ENCODE measurements at places on chromosomes 6 and 20. TPM values are rescaled to one million over a fixed set of nuclear protein-coding genes. Genes with fewer than 3 reads are reported as not detected.

GRCh38 chr6:141421378-141421777, 711.3 kb upstream of the GJE1 start:
- no peak for DNase-seq
- no peaks in the 10 kb centered on the region for H3K4me1 ChIP-seq
- no peak overlapping the region for H3K27ac ChIP-seq
- H3K27me3 ChIP-seq: no peaks in the 10 kb centered on the region
- no peak overlapping the region for H3K4me3 ChIP-seq
- H3K36me3 ChIP-seq: peaks cover 8% of the 10 kb centered on the region

DNA sequence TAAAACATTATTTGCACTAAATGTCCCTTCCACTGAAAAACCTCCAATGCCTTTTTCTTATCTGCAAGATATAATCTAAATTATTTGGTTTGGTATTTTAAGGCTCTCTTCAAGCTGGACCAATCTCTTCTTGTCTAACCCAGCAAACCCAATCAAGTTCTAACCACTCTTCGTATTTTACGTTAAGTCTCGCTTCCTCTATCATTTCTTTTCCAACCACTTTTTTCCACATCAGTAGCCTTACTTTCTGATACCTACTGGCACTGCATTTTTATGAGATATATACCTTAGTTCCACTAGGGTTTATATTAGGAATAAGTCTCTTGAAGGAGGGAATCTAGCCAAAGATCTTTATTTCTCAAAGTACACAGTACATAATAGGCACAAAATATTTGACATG, 19.1 kb downstream of the FBXL4 start:
- H3K27me3 ChIP-seq: no peaks in the 10 kb centered on the region
- peaks cover 40% of the 10 kb centered on the region for H3K36me3 ChIP-seq
- DNase-seq: no peak
- H3K4me1 ChIP-seq: peaks cover 27% of the 10 kb centered on the region

DNA sequence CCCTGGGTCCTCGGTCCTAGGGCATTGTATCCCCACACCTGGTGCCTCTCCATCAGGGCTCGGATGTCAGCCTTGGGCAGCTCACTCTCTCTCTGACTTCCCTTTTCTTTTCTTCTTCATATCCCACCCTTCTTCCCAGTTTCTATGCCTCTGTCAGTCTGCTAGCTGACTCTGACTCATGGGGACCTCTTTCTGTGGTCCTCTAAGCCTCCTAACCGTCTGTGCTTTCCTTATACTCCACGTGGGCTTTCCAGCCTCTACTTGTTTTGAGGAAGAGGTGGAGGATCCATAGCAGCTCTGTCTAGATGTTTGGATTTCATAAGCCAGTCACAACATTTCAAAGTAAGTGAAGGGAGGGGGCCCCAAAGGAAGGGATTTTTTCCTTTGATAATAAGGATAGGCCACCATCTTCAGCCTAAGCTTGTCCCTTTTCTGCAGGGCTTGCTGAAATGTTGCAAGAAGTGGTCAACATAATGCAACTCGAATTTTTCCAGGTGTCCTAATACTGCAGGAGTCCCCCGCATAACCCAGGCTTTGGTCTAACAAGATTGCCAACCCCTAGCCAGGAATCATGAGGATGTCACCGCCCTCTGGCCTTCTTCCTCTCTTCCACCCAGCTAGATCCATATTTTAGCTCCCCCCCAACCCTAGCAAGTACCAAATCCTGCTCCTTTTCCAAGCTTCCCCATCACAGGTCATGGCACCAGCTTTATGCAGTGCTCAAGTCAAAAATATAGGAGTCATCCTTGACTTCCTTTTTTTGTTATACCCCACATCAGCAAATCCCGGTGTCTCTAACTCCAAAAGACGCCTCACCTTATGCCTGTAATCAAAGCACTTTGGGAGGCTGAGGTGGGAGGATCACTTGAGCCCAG, 8.7 kb upstream of the PLTP start:
- H3K27me3 ChIP-seq: peaks cover 18% of the 10 kb centered on the region
- H3K4me3 ChIP-seq: no peak overlapping the region
- H3K36me3 ChIP-seq: no peaks in the 10 kb centered on the region
- no peak overlapping the region for H3K27ac ChIP-seq

GRCh38 chr6:112038756-112039430, 15.0 kb upstream of the CCN6 start:
- no peak overlapping the region for H3K4me3 ChIP-seq
- no peaks in the 10 kb centered on the region for H3K27me3 ChIP-seq
- no peaks in the 10 kb centered on the region for H3K36me3 ChIP-seq
- peaks cover 59% of the 10 kb centered on the region for H3K4me1 ChIP-seq

Gene RPP21
- total RNA-seq: 34.6 TPM

DNA sequence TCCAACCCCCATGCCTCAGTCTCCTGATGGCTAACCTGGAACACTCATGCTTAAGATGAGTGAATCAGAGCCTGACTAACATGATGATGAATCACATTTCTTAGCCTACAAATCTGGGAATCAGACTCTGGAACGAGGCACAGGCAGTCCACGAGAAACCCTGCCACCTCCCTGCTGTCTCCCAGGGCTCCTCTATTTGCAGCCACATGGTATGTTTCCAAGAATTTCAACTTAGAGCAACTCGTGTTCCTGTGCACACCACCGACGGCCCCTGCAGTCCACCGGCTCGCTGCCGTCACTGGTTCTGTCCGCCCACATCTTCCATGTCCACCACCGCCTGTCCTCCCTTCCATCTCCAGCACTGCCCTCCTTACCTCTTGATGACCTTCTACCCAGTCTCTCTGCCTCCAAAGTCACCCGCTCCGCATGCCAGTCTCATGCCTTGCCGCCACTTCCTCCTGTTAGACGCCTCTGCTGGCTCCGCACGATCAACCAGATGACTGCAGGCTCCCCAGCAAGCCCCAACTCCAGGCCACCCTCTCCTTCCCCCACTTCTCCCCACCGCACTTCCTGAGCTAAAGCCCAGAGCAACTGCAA, 87.6 kb downstream of the AGPAT4 start:
- H3K4me1 ChIP-seq: no peaks in the 10 kb centered on the region
- H3K4me3 ChIP-seq: no peak overlapping the region
- peaks cover 7% of the 10 kb centered on the region for H3K36me3 ChIP-seq
- H3K27ac ChIP-seq: no peak overlapping the region

GRCh38 chr6:137403443-137403842, 90.8 kb downstream of the OLIG3 start:
- H3K27me3 ChIP-seq: no peaks in the 10 kb centered on the region
- H3K4me3 ChIP-seq: no peak overlapping the region
- peaks cover 22% of the 10 kb centered on the region for H3K4me1 ChIP-seq
- DNase-seq: no peak
- no peaks in the 10 kb centered on the region for H3K36me3 ChIP-seq
- H3K27ac ChIP-seq: no peak overlapping the region

Gene MAK
- 0.87 TPM for total RNA-seq

DNA sequence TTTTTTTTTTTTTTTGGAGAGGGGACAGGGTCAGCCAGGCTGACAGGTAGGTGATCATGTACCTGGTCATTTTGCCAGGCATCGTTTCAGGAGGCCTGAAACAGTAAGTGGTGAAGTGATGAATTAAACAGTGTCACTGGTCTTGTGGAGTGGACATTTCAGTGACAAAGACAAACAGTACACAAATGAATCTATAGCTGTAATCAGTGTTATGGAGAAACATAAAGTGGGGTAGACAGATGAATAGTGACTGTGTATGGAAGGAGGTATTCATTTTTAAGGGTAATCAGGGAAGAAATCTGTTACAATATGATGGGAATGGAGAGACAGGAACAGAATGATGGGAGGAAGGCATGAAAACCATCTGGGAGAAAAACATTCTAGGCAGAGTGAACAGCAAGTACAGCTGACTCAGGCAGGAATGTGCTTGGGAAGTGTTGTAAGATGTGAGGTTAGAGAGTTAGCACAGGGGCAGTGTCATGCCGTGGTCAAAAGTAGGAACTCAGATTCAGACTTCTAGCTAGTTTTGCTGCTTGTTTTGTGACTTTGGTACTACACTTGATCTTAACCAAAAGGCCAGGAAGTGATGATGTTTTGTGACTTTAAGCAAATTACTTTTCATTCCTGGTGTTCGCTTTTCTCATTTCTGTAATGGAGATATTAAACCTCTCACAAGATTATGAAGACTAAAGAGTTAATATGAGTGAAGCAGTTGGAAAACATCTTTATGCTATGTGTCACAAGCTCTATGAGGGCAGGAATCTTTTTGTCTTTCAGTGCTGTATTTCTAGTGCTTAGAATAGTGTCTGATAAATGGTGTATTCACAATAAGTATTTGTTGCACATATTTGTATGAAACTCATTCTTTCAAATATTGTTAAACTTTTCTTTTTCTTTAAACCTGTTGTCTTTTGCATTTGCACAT, 43.4 kb downstream of the QKI start:
- H3K36me3 ChIP-seq: peaks cover 1% of the 10 kb centered on the region
- H3K4me3 ChIP-seq: no peak overlapping the region
- peak; percentile 17 for DNase-seq
- peak overlapping the region; percentile 63 for H3K27ac ChIP-seq

Gene CLVS2
- not detected for total RNA-seq

DNA sequence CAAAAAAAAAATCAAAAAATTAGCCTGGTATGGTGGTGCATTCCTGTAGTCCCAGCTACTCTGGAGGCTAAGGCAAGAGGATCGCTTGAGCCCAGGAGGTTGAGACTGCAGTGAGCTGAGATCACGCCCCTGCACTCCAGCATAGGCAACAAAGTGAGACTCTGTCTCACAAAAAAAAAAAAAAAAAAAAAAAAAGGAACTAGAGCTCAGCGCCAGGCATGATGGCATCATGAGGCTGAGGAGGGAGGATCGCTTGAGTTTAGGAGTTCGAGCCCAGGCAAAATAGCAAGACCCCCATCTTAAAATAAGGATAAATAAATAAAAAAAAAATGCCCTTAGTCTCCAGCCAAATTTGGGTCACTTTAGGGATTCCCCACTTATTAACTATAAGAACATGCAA, 40.4 kb upstream of the PIM1 start:
- H3K27ac ChIP-seq: no peak overlapping the region
- no peak overlapping the region for H3K4me3 ChIP-seq
- no peaks in the 10 kb centered on the region for H3K36me3 ChIP-seq
- peaks cover 13% of the 10 kb centered on the region for H3K4me1 ChIP-seq
- H3K27me3 ChIP-seq: peaks cover 2% of the 10 kb centered on the region

GRCh38 chr20:63492518-63492917, 6.4 kb downstream of the EEF1A2 start:
- no peak for DNase-seq
- no peak overlapping the region for H3K27ac ChIP-seq
- H3K4me1 ChIP-seq: no peaks in the 10 kb centered on the region
- H3K36me3 ChIP-seq: no peaks in the 10 kb centered on the region
- no peak overlapping the region for H3K4me3 ChIP-seq

Gene WFDC5
- not detected for total RNA-seq

Gene GOPC
- 14.8 TPM for total RNA-seq

DNA sequence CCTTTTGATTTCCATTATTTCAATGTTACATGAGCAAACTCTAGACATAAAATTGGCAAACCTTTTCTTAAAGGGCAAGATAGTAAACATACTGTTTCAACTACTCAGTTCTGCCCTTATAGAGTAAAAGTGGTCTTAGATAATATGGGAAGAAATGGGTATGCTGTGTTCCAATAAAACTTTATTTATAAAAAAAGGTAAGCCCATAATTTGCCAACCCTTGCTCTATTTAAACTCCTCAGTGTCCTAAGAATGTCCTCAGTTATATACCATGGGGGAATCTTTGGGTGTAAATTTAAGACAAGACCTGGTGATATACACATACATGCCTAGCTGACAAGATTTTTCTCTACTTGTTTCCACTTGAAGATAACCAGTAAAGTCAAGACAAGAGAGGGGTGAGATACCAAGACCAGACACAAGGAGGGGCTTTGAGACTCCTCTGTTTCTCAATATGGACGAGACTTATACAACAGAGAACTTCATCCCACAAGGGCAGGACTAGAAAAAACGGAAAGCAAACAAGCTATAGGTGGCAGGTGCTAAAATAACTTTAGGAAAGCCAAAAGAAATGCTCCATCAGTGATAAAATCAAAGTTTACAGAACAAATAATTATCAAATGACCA, 10.5 kb downstream of the SNX3 start:
- peaks cover 28% of the 10 kb centered on the region for H3K36me3 ChIP-seq
- DNase-seq: no peak
- no peak overlapping the region for H3K4me3 ChIP-seq
- peaks cover 38% of the 10 kb centered on the region for H3K4me1 ChIP-seq
- H3K27ac ChIP-seq: no peak overlapping the region

DNA sequence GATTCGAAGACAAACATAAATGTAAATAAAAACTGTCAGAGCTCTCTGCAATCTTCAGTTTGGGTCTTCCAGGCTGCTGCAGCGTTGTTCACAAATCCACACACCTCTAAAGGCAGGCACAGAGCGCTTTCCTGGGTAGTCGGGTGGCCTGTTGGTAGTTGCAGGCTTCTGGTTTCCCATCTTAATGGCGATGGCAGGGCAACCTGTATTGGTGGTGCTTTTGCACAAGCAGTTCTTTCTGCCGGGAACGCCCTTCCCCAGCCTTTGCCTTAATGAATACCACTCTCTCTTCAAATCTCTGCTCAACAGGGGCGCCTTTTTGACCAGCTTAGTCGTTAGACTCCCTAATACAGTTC, 723 bp upstream of the IFT52 start:
- DNase-seq: peak; percentile 32
- peak overlapping the region; percentile 96 for H3K27ac ChIP-seq
- no peaks in the 10 kb centered on the region for H3K27me3 ChIP-seq
- peaks cover 4% of the 10 kb centered on the region for H3K36me3 ChIP-seq
- peak overlapping the region; percentile 86 for H3K4me3 ChIP-seq

Gene NRM
- total RNA-seq: 32.7 TPM

GRCh38 chr20:53794529-53795115, 201.0 kb upstream of the ZNF217 start:
- DNase-seq: no peak
- H3K4me3 ChIP-seq: no peak overlapping the region
- H3K27ac ChIP-seq: no peak overlapping the region
- no peaks in the 10 kb centered on the region for H3K27me3 ChIP-seq
- H3K36me3 ChIP-seq: no peaks in the 10 kb centered on the region
- peaks cover 6% of the 10 kb centered on the region for H3K4me1 ChIP-seq

DNA sequence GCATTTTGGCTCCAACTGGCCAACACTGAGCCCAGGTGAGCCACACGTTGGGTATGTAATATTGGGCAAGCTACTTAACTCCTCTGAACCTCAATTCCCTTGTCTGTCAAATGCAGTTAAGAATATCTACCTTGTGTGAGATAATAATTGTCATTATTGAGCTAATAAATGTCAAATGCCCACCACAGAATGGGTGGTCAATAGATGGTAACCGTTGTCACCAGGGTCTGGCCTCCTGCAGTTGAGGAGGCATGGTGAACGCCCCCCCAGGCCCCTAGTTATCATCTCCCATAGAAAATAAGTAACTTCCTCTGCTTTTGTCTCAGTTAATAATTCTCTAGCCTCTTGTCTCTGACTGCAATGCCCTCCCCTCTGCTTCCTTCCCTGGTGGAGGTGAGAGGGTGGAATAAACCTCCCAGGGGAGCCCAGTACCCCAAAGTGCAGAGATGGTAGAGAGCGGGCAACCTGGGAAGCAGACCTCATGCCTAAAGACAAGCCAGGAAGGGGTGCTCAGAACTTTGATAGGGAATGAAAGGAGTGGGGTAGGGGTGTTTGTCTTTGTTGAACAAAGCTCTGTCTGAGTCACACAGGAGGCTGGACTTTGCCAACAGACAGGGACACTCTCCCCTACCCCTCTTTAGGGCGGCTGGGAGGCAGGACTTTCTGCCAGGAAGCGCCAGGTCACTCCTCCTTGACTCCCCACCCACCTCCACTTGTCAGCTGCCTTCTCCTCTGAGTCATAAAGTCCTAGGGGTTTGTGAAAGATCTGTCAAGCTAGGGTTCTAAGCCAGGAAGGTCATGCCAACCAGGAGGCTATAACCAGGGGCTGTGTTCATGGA, 1.3 kb upstream of the UNC5CL start:
- peaks cover 4% of the 10 kb centered on the region for H3K36me3 ChIP-seq
- peak; percentile 48 for DNase-seq
- H3K27ac ChIP-seq: no peak overlapping the region
- H3K4me3 ChIP-seq: no peak overlapping the region
- no peaks in the 10 kb centered on the region for H3K27me3 ChIP-seq
- peaks cover 3% of the 10 kb centered on the region for H3K4me1 ChIP-seq

Gene LY6G6D
- total RNA-seq: not detected

Measured in activated CD4-positive, alpha-beta memory T cell treated with anti-CD3 and anti-CD28 coated beads for 36 hours (primary cell).